Hepatocyte (in vitro differentiated cells): ENCODE measurements at places on chromosomes 4 and X. TPM values are rescaled to one million over a fixed set of nuclear protein-coding genes. Genes with fewer than 3 reads are reported as not detected.

VEGFC gene
- 2.9 and 3.7 TPM in 2 replicates for total RNA-seq

SASH3 gene
- total RNA-seq, result 0.67 and 0.76 TPM in 2 replicates

KCTD8 gene
- 0.48 and 1.5 TPM in 2 replicates for total RNA-seq

GYPA gene
- total RNA-seq, result not detected in 2 replicates

GIMD1 gene
- not detected in 2 replicates for total RNA-seq

PCDH18 gene
- total RNA-seq, result 70.9 and 73.4 TPM in 2 replicates

TLL1 gene
- 0.30 and 1.4 TPM in 2 replicates for total RNA-seq

VGLL1 gene
- 4.1 and 4.8 TPM in 2 replicates for total RNA-seq

NPNT gene
- 198 and 228 TPM in 2 replicates for total RNA-seq

NEIL3 gene
- 2.0 and 2.1 TPM in 2 replicates for total RNA-seq

FGA gene
- total RNA-seq, result 1,189 and 1,239 TPM in 2 replicates
